Activated B cell treated with CpG ODN at 0.5 μM for 24 hours (primary cell): ENCODE measurements at places on chromosomes 3 and 15.
A peak's percentile ranks its signal among the peaks of the same experiment; 100 is the strongest.

- DNase-seq, result no peak
These were observed 9.5 kb downstream of the TMEM44 start for GRCh38 chr3:194623449-194624290.

GRCh38 chr3:143119009-143119914 is at the start of gene CHST2:
TSS of gene CHST2 (plus strand) at chr3:143119771. CDS start at chr3:143120817, 1,046 bp downstream.
- DNase-seq, result peak; percentile 77

DNA sequence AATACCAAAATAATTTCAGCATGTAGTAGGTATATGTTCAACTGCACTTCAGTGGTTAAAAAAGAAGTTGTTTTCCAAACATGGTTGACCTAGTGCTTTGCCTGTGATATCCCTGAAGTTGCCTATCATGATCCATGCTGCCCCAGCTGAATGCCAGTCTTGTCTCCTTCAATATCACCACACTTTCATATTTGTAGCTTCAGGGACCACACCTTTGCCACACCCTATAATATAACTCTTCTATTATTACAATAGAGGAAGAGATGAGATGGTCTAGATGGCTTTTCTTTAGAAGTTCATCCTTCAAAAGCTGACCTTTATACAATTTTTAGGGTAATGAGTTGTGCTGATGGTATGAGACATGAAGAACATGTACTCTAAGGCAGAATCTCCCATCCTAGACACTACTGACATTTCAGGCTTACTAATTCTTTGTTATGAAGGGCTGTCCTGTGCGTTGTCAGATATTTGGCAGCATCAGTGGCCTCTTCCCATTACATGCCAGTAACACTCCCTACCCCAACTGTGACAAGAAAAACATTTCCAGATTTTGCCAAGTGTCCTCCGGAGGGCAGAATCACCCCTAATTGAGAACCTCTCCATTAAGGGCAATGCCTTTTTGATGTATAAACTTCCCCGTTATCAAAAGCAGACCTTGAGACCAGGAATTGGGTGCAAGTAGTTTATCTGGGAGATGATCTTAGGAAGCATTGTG is 76.2 kb upstream of the PLCL2 start:
- DNase-seq, result no peak

DNA sequence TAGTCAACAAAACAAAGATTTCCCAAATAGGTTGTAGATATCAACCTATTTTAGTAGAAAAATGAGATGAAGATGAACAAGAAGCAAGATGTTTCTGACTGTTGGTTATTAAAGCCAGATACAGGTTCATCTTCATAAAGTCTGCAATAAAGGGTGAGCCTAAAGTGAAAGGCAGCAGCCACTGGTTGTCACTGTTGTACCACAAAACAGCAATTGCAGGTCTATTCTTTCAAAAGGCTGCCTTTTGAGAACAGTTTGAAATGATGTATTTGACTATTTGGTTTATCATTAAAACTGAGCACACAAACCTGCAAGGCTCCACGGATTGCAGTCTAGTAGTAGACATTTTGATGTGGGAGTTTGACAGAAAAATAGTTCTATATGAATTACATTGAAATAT is 543.4 kb downstream of the GBE1 start:
- DNase-seq, result no peak

DNA sequence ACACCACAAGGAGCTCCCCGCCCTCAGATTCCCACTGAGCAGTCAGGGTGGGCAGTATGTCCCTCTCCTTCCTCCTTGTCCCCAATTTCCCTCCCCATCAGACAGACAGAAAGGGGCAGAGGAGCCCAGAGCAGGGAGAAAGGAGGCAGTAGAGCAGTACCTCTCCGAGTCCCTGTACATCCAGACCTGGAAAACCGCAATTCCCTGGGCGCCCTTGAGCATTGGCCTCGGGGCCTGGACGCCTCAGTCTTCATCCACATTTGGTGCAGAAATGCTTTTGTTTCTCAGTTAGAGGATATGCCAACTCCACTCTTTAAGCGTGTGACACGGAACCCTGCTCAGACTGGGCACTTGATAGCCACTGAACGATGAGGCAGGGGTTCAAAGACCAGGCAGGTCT is 5.9 kb downstream of the ISG20 start:
- peak; percentile 4 for DNase-seq
